Testis (tissue), 5 donors: ENCODE measurements at places on chromosomes 5 and 9. TPM values are rescaled to one million over a fixed set of nuclear protein-coding genes. Genes with fewer than 3 reads are reported as not detected.

Gene SH3RF2
- 416 TPM for polyA plus RNA-seq

Gene PNPLA7
- 4.2 TPM for polyA plus RNA-seq

Gene RNF180
- 4.5 TPM for polyA plus RNA-seq

Gene IL13
- polyA plus RNA-seq = 73.4 TPM

Gene PLAA
- 41.4 TPM for polyA plus RNA-seq

Gene PSD2
- 1.6 TPM for polyA plus RNA-seq

Gene ZNF618
- 6.8 TPM for polyA plus RNA-seq

Gene HRCT1
- 7.1 TPM for polyA plus RNA-seq

Gene SLC34A3
- 0.15 TPM for polyA plus RNA-seq

Gene PTGDS
- polyA plus RNA-seq = 4,976 TPM

Gene PCDHGB4
- 1.0 TPM for polyA plus RNA-seq
